GM13976 (cell line): ENCODE measurements at places on chromosomes 3 and 15.

DNA sequence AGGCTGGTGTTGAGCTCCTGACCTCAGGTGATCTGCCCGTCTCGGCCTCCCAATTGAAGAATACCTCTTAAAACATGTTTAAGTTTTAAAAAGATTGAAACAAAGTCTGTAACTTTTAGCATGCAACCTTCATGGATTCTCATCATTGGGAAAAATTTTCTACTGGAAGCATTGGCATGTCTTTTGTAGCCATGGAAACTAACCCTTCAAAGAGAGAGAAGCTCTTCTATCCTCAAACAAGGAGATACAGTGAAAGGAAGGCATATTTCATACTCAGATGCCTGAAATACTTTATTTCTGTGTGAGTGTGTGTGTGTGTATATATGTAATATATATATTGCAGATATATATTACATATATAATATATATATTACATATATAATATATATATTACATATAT, 154.9 kb downstream of the CHDH start:
- no peak for DNase-seq

DNA sequence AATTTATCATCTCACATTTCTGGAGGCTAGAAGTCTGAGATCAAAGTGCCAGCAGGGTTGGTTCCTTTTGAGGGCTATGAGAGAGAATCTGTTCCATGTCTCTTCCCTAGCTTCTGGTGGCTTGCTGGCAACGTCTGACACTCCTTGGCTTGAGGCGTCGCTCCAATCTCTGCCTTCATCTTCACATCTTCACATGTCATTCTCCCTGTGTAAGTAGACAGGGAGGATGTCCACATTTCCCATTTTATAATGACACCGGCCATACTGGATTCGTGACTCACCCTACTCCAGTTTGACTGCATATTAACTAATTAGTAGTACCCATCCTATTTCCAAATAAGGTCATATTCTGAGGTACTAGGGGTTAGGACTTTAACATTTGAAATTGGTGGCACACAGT, 17.5 kb upstream of the ARHGAP31 start:
- no peak for DNase-seq

DNA sequence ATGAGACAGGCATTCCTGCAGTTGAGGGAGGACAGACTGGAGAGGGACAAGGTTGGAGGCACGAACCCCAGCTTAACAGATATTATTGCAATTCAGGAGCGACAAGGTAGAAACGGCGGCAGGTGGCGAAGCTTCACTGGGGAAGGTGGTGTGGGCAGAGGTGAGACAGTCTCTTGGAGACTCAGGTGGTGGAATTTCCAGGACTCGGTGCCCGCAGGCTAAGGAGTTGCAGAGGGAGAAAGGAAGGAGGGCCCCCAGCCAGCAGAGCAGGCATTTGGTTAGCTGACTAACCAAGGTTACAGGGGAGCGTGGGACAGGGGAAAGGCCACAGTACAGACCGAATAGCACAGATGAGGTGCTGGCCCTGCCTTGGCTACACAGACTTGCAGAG, 3.0 kb downstream of the FAM174B start:
- DNase-seq, result no peak

- peak; percentile 20 for DNase-seq
These were observed 158.6 kb upstream of the NR2E3 start for GRCh38 chr15:71651750-71652186.

DNA sequence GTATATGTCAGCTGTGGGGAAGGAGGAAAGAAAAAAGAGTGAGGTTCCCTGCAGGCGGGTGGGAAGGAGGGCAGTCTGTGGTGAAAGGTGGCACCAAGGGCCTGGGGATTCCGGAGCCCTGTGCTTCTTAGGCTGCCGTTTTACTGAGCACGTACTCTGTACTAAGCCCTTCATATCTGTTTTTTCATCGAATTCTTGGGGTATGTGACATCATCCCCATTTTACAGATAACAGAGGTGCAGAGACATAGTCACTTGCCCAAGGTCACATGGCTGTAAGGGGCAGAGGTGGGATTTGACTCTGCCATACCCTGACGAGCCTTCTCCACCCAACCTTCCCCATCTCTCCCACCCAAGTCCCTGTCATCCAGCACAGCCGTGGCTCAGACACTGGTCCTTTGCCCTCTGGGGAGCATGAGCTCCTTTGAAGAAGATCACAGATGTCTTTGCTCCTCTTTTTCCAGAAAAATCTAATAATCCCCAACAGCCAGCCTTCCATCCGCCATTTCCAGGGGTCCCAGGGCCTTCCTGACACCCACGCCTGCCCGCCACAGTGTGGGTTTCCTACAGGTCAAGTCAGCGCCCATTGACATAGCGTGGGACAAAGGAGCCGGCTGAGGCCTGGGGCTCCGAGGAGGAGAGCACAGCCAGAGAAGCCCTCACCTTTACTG, 24.2 kb downstream of the CYP11A1 start:
- DNase-seq, result no peak

DNA sequence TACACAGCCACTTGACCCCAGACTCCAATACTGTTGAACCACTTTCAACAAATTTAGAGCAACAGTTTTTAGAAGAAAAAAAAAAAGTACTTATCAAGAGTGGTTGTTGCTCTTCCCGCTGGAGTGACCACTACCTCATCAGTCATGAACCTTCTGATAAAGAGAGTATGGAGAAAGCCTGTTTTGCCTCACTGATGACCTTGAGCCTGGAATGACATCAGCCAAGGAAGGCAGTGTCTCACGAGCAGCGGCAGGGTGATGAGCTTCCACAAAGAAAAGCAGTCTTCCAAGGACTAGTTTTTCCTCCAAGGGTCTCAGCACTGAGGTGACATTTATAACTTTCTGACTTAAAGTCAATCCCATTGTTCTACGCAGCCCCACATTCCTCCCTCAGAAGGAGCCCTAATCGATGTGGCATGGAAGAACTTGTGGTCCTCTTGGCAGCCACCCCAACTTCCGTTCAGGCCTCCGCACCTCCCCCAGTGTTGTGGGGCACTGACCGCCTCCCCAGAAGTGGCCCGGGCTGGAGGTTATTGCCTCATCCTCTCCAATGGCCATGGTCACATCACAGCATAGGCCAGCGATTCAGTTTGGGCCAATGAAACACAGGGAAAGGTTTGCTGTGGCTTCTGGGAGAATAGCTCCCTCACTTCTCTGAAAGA, 1.8 kb upstream of the CYP11A1 start:
- no peak for DNase-seq

DNA sequence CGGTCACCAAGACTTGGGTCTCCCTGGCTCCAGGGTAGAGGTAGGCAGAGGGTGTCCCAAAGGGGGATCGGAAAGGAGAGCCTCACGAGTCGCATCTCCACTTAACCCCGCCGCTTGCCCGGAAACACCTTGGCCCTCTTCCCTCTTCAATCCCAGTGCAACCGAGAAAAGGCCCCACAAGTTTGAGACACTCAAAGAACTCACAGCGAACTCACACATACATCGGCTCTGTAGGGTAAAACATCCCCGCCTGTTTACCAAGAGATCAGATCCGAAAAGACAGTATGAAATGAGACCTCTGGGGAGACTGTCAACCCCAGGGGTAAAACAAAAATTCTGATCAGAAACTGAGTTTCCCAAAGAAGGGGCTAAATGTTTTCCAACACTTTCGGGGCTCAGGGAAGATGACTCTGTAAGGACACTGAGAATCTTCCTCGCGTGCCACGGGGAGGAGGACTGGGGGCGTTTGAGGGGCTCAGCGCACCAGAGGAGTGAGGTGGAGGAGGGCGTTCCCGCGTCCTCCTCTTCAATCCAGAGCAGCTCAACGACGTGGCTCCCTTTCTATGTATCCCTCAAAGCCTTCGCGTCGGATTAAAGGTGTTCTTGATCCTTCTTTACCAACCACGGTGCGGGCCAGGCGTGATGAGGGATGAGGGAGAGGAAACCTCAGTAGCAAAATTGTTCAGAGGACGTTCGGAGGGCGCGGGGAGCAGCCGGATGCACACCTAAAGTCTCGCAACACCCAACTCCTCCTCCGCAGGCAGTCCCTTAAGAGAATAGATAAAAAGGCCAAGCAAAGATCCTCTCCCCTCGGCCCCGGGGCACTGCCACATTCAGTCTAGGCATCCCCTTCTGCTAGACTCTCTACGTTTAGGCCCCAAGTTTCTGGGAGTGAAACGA, 3.7 kb downstream of the WNT5A start:
- DNase-seq, result peak; percentile 35

- DNase-seq, result no peak
These were observed 17.9 kb upstream of the NR2C2 start for GRCh38 chr3:14929310-14930074.

GRCh38 chr3:183212096-183212495, 41.0 kb upstream of the B3GNT5 start:
- no peak for DNase-seq

GRCh38 chr3:184687363-184688015, 24.4 kb downstream of the MAGEF1 start:
- no peak for DNase-seq

DNA sequence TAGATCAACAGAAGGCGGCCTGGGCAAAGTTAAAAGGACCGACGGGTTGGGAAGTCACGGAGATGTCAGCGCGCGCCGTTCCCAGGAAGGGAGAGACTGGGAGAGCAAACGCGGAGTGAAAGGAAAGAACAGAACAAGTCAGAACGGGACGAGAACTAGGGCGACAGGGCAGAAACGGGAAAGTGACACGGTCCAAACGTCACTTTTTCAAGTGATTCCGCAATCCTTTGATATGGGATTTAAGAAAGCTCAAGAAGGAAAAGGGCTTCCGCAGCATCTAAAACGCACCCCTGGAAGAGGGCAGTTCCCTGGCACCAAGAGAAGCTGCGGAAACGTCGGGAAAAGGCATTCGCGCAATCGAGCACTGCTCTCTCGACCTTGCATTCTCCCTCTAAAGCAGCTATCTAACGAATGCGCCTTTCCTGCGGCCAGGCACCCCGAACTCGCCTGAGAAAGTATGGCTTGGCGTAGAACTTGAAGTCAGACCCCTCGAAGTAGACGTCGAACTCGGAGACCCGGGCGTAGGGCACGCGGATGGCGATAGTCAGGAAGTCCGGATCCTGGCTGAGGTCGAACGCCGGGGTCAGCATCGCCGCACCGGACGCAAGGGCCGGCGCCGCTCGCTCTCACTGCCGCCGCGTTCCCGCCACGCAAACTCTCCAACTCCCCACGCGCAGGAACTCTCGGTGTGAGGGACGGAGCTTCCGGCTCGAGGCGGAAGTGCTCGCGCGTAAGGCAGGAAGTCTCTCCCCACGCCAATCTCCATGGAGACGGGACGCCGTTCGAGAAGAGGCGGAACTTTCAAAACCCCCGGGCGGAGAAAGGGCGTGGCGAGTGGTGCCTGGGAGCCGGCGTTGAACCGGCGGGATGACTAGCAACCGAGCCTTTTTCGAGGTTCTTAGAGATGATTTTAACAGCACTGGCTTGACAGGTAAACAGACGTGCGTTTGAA, at the start of gene SHQ1:
TSS of gene SHQ1 (minus strand) at position 695 of the 952 bp plus-strand sequence. CDS start at position 590, 105 bp downstream.
- peak; percentile 93 for DNase-seq

DNA sequence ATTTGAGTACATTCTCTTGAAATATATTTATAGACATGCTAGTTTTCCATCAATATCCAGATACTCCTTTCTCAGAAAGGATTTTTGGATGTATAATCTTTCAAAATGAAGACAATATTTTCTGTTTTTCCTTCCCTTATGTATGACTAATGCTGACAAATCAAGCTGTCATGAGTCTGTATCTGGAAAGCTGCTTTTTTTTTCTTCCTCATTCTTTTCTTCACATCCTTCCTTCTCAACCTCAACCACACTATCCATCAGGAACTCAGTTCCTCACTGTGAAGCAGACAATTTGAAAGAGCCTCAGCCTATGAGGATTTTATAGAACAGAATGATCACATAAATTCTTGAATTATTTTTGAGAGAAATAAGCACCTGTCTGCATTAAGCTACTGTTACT, 335.9 kb upstream of the EPHA6 start:
- no peak for DNase-seq

DNA sequence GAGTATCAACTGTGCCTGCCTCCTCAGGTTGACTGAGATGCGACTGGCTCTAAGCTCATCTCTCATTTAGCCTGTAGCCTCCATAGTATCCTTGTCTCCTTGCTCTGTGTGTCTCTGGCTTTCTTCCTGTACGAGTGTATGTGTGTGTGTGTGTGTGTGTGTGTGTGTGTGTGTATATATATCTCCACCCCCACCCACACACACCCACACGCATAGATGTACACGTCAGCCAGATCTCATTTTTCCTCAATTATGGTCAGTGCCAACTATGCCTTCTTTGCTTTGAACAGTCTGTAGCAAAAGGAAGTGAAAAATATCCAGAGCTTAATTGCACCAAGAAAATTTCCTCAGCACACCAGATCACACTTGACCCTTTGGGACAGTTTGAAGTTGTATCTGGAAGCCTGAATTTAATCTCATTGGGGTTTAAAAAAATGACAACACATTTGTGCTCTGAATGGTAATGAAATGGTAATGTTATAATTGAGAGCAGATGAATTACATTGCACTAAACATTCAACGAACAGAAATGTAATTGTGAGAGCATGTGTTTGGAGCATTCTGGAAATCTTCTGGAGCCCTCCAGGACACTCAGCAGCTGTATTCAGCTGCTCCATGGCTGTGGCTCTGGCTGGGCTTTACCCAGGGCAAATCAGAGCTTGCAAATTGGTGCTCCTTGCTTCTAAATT, 63.6 kb downstream of the RYR3 start:
- DNase-seq, result no peak

GRCh38 chr15:65945616-65946015, 76.3 kb downstream of the RAB11A start:
- DNase-seq, result no peak

DNA sequence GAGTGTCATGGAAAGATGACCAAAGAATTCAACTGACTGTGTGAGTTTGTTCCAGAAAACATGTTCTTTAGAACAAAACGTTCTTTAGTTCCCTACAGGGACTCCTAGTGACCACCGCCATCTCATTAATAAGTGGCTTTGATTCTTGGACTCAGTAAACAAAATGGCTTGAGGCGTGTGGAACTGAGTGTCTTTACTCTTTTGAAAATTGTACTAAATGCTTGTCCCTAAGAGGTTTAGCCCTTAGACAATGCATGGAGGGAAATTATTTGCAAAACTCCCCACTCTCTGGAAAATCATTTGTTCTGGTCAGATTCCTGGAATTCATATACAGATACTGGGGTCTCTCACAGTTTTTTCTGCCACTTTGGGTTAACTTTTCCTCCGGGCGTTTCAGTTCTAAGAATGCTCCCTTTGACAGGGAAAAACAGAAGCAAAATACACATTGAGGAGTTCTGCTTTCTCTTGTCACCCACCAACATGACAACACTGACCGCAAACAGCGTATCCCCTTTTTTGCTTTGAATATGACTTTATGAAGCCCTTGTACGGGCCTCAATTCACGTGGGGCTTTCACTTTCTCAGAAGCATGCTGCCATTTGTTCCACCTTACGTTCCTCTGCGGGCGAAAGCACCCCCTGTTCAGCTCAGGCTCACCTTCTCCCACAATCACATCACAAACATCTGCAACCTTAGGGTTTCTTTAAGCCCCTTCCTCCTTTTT, 15.3 kb upstream of the NRROS start:
- DNase-seq, result peak; percentile 65

- no peak for DNase-seq
These were observed 198.3 kb downstream of the ERC2 start for GRCh38 chr3:56269755-56270535.
